ENCODE measurements at places on chromosomes 7 and 10.

DNA sequence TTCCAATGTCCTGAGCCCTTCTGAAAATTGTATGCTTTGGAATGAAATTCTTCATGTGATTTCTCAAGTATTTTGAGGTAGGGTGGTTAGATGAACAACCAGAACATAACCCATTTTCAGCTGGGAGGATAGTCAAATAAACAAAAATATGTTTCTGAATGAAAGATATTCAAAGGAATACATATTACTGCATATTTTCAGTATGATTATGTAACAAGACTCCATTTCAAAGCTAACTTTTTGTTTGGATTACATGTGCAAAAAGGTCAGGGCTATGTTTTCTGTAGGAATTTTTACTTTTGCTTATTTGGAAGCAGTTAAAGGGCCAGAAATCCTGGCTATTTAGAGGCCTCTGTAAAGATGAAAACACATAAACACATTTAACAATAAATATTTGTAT, 27.7 kb downstream of the CDK6 start:
- DNase-seq, result no peak

DNA sequence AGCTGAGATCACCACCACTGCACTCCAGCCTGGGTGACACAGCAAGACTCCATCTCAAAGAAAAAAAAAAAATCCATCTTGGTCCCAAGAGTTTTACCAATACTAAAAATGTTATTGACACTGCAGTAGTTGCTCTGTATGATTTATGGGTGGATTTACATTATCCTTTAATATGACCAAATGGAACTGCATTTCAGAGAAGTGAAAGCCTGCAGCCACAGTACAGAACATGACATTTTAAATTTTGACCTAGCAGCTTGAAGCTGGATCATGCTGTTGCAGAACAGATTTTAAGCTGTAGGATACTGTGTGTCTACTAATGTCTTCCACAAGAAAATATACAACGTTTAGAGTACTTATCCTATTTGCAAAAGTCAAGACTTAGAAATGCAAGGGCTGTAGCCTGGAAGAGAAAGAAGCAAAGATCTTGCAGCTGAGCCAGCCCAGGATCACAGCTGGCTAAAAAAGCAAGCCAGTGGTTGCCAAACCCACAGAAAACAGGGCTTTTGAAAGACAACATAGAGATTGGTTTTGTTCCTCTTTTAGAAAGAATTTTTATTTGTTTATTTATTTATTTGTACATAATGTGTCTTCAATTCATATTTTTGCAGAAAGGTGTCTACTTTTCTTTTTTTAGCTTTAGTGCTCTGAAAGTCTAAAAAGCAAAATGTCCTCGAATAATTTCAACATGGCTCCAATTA, 55.2 kb upstream of the WNT16 start:
- DNase-seq, result no peak

DNA sequence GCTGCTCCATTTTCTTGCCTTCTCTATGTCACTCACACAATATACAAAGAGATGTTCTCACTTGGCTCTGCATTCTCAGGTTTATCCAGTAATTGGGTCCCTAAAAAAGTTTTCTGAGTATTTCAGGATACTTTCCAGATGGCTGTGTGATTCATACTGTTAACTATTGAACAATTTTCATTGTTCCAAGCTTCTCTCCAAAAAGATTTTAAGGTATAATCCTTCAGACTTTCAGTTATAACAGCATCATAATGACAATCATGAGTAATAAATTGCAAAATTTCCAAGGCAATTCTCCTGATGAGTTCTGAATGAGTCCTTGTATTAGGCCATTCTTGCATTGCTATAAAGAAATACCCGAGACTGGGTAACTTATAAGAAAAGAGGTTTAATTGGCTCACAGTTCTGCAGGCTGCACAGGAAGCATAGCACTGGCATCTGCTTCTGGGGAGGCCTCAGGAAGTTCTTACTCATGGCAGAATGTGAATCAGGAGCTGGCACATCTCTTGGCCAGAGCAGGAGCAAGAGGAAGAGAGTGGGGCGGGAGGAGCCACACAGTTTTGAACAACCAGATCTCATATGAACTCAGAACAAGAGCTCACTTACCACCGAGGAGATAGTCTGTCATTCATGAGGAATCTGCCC, 148.1 kb downstream of the SLC16A9 start:
- DNase-seq, result no peak

GRCh38 chr10:58836991-58837575, 324.4 kb downstream of the BICC1 start:
- DNase-seq, result no peak

DNA sequence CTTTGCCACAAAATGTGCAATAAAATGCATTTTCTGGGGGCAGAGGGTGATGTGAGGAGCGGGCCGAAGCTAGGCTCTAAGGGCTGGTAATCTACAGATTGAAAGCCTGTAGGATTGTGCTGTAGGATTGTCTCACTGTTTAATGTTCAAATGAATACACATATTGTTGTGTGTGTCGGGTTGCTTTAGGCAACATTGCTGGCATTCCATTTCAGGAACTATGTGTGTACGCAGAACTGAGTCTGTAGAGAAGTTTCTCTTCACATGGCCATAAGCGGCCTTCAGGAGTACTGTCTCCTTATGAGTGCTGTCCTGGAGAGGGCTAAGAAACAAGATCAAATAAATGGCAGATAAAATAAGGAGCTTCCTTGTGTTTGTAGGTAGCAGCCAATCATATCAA, 540.2 kb downstream of the GATA3 start:
- DNase-seq, result no peak

GRCh38 chr7:119761776-119762175, 511.2 kb upstream of the KCND2 start:
- no peak for DNase-seq

DNA sequence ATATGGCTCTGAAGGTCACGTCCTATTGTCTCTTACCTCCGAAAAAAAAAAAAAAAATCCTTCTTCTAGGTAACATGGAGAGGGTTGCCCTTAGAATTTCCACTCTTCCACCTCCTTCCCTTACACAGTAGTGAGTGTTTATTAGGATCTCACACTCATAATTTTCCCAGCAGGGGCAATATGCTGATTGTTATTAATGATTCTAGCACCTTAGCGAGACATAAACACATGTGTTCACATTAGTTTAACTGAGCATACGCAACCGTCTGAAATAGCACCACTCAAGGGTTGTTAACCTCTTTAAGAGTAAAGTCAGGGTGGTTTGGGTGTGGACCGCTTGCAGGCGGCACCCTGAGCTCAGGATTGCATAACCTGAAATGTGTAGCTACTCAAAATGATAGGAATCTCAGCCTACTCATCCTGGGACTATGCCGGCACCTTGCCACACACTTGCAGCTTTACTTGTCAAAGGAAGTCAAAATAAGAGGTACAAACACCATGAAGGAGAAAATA, 52.2 kb downstream of the CPEB3 start:
- no peak for DNase-seq

DNA sequence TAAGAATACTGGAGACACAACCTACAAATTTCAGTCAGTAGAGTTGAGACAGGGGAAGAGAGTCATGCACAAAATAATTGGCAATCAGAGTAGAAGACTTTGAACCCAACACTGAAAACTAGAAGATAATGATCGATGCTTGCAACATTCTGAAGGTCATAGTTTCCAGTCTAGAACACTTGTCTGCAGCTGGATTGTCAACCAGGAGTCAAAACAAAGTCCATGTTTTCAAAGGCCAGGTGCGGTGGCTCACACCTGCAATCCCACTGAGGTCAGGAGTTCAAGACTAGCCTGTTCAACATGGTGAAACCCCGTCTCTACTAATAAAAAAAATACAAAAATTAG, 26.8 kb upstream of the SMURF1 start:
- no peak for DNase-seq

DNA sequence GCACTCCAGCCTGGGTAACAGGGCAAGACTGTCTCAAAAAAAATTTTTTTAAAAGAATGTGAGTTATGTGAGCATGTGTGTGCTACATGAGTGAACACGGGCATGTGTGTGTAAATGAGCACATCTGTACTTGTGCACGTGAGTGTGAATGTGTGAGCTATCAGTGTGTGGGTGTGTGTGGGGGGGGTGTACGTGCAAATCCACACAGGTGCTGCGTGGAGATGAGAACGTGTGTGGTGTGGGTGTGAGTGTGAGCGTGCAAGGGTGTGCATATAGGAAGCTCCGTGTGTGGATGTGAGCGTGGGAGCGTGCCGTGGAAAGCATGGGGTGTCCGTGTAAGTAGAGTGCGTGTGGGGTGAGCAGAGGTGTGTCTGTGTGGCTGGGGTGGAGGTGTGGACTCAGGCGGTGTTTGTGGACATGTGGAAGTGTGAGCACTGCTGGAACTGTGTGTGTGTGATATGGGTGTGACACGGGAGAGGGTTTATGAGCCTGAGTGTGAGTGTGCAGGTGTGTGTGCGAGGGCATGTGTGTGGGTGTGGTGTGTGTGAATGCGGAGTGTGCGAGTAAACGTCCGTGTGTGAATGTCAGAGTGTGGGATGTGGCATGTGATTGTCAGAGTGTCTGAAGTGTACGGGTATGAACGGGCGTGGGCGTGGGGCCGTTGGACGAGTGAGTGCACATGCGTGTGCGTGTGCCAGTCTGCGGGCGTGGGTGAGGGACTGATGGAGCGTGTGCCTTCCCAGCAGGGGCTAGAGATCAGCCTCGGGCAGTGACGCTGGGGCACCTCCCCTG, 45.9 kb upstream of the TNRC18 start:
- no peak for DNase-seq

GRCh38 chr7:15755061-15755460, 68.6 kb upstream of the MEOX2 start:
- no peak for DNase-seq

- DNase-seq, result no peak
Observed at GRCh38 chr10:15172306-15172840, 3.9 kb upstream of the NMT2 start.

DNA sequence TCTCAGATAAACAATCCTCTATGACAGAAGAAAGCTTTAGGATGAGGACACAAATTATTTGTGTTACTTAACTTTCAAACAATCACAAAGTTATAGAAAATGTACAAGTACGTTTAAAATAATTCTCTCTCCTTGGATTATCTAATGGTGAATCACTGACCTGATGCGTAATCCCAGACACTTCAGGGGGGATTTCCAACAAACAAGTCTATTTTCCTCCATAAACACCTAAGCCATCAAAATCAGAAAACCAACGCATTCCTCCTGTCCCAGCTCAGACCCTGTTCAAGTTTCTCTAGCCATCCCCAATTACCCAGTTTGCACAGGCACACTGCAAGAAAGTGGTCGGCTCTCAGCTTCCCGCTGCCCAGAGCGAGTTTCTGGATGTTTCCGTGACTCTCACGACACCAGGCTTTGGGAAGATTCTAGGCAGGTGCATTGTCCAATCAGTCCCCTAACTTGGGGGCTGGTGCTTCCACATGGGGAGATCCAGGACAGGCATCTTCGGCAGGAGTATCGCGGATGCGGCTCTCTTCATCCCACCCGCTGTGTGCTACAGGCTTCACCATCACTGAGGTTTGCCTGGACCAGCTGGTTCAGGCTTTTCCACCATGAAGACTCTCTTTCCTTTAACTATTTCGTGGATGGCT, 200.0 kb downstream of the ZMYND11 start:
- DNase-seq, result no peak

DNA sequence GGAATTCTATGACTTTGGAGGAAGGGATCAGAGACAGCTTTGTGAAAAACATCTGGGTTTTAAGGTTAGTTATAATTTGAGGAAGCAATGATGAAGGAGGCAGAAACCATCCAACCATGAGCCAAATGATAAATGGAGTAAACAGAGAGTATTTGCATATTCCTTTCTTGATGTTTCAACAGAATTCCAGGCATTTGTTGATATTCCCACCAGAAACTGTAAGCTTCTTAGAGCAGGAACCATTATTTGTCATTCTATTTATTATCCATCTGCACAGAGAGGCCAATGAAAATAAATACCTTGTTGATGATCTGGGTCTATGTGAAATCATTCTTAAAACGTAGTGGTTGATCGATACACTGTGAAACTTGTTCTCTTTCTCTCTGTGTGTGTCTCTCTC, 715.3 kb downstream of the INHBA start:
- no peak for DNase-seq

DNA sequence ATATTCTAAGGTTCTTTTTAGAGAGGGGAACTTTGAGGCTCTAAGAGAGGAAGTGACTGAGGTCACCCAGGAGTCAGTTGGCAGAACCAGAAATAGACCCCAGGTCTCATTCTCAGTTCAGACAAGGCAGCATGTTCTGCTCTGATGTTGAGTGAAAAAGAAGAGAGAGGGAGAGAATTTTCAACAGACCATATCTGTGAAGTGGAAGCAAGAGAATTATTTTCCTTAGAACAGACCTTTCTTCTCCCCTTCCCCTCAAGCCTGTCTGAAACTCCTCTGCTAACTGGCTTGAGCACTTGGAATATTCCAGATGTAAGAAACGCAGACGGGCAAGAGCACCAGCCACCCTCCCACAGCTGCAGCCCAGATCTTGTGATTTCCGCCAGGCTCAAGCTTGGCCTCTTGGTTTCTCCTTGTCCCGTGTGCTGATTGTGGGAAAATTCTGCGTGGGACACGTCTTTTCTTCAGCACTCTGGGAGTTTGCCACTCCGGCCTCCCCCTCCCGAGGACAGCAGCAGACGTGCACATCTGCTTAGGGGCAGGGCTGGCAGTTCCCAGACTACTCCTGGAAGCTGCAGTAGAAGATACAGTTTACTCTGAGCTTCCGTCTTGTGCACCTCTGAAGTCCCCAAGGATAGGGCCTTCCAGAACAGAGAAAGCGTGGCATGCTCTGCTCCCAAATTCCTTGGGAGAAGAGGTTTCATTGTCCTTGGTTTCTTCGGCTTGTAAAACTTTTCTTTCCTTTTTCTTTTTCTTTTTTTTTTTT, 22.7 kb upstream of the IKZF1 start:
- DNase-seq, result no peak

- DNase-seq, result no peak
Observed at GRCh38 chr10:89466599-89467035, 52.2 kb downstream of the IFIT5 start.

DNA sequence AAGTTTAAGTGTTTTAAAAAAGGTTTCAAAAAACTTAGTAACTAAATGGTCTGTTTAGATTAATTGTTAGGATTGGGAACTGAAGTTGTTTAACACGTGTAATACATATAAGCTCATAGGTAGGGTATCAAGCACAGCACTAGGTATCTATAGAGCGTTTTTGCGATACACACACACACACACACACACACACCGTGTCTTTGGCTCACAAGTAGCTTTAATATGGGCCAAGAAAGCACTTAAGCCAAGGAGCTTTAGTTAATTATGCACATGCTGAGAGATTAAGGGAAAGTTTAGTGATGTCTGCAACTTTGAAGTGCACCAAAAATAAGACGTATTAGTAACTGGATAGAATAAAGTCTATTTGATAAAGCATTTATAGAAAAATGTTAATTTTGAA, 93.8 kb upstream of the CNTNAP2 start:
- no peak for DNase-seq

DNA sequence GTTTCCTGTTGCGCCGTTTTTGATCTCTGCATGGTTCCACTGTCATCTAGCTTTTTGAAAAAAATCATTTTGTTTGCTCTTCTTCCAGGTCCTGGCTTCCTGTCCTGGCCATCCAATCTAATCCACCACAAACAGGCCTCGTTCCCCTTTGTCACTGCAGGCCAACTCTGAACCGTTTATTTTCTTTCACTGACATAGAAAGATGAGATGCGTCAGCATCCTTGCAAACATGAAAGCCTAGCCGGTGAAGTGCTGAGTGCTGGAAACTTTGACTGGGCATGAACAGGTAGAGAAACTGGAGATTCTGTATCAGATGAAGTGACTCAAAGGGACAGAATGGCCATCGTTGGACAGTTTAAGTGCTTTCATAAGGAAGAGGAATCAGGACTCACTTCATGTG, 1247.8 kb downstream of the TYW1 start:
- no peak for DNase-seq
